ENCODE measurements at places on chromosomes 2 and 18.

- no peak for DNase-seq
Measured at GRCh38 chr2:202608142-202608852, 26.5 kb upstream of the FAM117B start.

GRCh38 chr2:23559561-23560239 is 174.7 kb downstream of the KLHL29 start:
- no peak for DNase-seq

GRCh38 chr2:144415386-144415785 is 104.5 kb downstream of the ZEB2 start:
- DNase-seq, result no peak

GRCh38 chr2:67930156-67930555 is 132.6 kb downstream of the C1D start:
- no peak for DNase-seq

GRCh38 chr2:341017-341542 is 53.2 kb upstream of the ALKAL2 start:
- DNase-seq, result no peak

GRCh38 chr2:3626812-3627499 is 31.0 kb upstream of the ALLC start:
- no peak for DNase-seq

DNA sequence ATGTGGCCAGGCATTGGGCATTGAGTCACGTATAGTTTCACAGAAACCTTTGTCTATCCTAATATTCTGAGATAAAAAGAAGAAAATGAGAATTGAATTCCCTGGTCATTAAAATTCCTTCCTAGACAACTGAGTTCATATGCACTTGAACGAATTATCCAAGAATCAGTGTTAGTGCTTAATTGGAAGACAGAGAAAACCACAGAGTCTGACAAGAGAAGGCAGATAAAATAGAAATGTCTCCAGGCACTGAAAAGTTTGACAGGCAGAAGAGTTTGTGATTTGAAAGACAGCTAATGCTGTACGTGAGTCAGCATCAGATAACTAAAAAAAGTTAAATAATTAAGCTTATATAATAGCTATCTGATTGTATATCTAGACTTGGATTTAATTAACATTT is 47.7 kb upstream of the TRIB2 start:
- no peak for DNase-seq

DNA sequence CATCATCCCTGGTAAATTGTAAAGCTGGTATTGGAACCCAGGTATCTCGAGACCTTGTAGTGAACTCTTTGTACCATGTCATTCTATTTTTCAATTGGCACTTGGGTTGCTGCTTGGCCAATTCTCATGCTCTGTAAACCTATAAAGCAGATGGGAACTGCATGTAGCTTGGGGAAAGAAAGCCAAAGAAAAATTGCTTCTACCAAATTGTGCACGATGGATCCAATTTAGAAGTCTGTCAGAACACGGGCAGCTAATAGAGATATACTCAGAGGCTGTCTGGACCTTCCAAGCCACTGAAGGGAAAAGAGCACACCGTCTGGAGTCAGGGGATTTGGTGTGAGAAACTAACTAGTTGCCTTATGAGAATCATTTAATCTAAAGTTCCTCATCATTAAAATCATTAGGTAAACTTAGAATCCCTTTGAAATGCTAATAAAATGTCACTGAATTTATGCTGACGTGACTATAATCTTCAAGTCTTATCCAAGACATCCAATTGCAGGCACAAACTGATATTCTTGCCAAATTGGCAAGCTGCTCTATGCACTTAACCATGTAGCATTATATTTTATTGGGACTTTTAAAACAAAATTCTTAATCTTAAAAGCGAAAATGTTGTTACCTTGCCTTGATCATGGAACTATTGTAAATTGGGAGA is 206.8 kb downstream of the DCC start:
- no peak for DNase-seq

Measured in NCI-H526 (cell line).